ENCODE measurements at places on chromosomes 13 and 19.
A peak's percentile ranks its signal among the peaks of the same experiment; 100 is the strongest.

DNA sequence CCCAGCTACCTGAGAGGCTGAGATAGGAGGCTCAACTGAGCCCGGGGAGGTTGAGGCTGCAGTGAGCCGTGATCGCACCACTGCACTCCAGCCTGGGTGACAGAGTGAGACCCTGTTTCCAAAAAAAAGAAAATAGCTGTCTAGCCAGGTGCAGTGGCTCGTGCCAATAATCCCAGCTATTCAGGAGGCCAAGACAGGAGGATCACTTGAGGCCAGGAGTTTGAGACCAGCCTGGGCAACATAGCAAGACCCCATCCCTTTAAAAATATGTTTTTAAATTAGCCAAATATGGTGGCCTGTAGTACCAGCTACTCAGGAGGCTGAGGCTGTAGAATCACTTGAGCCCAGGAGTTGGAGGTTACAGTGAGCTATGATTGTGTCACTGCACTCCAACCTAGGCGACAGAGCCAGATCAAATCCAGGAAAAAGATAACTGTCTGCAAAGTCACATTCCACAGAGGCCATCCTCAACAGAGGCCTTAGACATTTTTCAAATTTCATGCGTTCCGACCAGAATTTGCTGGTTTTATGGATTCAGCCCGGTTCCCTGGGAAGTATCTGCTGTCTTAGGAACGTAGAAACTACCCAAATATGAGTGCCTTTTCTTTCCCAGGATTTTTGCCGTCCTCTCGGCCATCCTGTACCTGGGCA lies 58.7 kb upstream of the USE1 start:
- no peak for DNase-seq

DNA sequence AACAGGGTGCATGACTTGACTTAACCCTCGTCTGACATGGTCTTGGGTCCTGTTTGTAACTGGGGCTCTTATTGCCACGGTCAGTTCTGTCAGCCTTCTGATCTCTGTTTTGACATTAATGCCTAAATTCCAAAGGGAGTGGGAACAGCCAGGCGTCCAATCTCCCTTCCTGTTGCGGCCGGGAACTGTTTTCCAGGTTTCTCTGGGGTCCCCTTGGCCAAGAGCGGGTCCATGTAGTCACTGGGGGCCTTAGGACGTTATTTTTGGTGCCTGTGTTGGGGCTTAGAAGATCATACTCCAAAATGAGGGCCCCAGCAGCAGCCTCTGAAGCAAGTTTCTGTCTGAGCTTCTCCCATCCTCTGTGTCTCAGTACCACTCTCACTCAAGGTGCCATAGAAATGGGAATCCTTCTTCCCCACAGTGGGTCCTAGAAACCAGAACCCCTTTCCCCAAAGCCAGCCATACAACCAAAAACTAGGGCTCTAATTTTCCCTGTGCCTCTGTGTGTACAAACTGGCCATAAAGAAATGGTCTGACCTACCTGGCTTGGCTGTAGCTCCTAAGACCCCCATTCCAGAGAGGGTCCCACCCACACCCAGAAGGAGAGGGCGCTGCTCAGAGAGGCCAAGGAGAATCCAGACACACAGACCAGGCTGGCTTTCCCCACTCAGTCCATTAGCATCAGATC lies 50.4 kb downstream of the C13orf46 start:
- no peak for DNase-seq

- no peak for DNase-seq
Observed at GRCh38 chr13:88097541-88097940, 426.4 kb downstream of the SLITRK5 start.

GRCh38 chr13:50631041-50631440 lies 212.5 kb downstream of the DLEU7 start:
- no peak for DNase-seq

- DNase-seq, result no peak
Observed at GRCh38 chr19:8329996-8330395, 8.7 kb downstream of the RPS28 start.

DNA sequence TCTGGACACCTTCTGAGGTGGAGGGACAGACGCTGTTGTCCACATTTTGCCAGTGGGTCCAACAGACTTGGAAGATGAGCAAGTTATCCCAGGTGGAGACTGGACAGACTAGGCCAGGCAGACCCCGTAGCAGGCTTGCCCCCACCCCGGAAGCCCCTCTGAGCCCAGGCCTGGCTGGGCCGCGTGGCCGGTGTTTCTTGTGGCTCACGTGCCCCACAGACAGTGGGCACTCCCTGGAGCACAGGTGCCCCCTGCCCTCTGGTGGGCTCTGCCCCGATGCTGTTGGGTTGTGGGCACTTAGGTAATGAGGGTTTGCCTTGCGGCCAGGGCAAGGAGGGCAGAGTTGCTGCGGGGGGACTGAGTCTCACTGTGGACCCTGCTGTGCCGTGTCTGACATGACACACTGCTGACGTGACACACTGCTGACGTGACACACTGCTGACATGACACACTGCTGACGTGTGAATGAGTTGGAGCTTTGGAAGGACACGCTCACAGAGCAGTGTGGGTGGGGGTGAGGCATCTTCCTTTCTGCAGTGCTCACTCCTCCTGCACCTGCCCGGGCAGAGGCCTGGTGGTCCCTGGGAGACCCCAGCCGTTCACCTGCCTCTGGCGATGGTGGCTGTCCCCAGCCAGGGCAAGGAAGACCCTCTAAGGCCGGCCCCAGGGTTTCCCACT lies 25.1 kb downstream of the DOT1L start:
- DNase-seq, result peak; percentile 38

- no peak for DNase-seq
Observed at GRCh38 chr19:23799321-23799720, 40.6 kb upstream of the ZNF681 start.

GRCh38 chr13:112056284-112056727 lies 10.6 kb upstream of the SOX1 start:
- no peak for DNase-seq

- DNase-seq, result no peak
Observed at GRCh38 chr13:81760316-81760715, 1419.4 kb upstream of the SPRY2 start.

DNA sequence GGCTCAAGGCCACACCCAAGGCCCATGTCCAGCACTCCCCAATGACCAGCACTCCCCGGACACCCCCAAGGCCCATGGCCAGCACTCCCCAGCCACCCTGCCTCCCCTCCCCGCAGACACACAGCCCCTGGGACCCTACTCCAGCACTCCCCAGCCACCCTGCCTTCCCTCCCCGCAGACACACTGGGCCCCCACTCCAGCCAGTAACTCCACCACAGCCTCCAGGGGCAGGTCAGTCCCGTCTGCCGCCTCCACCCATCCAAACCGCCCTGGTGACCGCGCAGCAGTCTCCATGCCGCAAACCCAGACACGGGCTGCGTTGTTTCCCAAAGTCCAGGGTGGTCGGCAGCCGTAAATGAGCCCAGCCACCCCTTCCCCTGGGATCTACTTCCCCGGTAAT lies 70.7 kb downstream of the SPACA7 start:
- DNase-seq, result no peak

DNA sequence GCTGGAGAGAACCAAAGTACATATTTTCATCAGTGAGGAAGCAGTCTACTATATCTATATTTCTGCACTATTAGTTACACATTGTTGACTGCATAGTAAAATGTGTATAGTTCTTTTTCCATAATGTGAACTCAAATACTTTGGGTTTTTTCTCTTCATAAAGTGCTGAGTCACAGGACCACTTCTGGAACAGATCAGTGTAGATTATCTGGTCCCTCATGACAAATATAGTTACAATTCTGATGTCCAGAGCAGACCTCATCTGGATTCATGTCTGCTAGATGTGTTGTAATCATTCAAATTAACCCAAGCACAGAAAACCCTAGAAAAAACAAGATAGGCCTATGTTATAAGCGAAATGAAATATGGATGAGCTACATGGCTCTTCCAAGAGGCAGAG lies 171.4 kb downstream of the SUCLA2 start:
- DNase-seq, result peak; percentile 53

DNA sequence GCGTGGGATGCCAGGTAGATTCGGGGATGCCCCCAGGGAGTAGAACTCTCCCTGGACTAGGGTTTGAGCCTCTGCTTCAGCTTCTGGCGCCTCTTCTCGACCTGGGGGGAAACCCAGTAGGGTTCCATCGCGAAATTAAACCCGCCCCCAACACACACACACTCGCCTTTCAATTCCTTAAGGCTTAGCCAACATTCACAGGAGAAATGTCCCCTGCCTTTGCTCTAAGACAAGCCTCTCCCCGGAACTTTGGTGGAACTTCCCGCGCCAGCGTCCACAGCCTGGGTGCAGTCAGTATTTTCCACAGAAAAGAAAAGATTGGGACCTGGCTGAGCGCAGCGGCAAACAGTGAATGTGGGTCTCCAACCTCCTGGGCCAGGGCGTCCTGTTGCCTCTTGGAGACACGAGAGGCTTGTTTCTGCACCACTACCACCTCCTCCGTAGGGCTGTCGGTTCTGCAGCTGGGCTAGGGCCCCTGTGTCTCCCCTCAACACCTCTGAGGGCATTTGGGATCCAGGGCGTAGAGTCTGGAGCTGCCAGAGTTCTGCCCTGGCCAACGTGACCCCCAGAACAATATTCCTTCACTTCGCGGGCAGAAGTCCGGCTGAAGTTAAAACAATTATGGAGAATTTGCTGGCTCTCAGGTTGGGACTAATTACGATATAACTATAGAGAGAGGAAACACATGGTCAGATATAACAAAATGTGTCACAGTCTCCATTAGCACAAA lies 3.2 kb downstream of the PDX1 start:
- no peak for DNase-seq

DNA sequence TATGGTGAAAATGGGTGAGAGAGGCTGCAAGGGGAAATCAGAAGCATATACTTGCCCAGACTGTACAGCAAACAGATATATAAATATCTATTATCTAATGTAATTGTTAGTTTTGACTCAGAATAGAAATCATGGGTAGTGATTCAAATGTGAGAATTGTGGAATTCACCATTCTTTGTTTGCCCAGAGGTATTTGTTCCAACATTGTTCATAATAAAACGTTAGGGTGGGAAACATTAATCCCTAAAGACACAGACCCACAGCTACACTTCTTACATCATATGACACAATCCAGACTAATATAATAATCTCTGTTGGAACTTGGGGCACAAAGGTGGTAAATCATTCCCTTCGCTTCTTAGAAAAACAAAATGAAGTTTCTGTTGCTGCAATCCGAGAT lies 646.5 kb upstream of the SLITRK6 start:
- peak; percentile 83 for DNase-seq

DNA sequence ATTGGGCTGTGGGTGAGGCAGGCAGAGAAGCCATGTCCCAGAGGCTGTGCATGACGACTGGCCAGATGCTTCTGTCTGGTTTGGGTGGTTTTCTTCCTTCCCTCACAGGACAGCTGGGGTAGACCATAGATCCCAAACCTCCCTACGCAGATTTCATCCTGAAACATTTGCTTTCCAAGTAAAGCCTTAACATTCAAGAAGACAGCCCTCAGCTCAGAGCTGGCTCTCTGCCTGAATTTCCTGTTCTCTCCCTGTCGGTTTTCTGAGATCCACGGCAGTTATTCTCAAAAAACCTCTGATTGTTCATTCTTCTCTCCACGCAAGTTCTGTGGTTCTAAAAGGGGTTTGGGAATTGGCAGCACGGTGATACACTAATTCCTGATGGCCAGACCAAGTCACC lies 25.3 kb downstream of the UQCRFS1 start:
- DNase-seq, result no peak

DNA sequence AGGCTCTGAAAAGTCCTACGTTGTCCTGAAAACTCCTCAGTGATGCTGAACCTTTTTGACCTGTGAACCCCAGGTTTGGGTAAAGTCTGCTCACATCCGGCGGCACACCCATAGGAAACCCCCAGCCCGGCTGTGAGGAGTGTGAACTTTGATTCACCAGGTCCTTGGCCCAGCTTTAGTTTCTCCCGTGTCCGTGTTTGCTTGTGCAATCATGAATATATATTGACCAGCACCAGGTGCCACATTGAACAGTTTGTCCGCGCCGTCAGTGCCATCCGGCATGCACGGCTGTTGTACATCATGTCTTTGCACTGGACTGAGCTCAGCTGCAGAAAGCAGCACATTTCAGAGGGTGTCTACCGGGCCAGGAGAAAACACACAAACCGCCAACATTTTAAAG lies 45.3 kb downstream of the NFIC start:
- DNase-seq, result no peak

GRCh38 chr13:91238036-91238435 lies 109.5 kb upstream of the MIR17HG start:
- DNase-seq, result no peak

DNA sequence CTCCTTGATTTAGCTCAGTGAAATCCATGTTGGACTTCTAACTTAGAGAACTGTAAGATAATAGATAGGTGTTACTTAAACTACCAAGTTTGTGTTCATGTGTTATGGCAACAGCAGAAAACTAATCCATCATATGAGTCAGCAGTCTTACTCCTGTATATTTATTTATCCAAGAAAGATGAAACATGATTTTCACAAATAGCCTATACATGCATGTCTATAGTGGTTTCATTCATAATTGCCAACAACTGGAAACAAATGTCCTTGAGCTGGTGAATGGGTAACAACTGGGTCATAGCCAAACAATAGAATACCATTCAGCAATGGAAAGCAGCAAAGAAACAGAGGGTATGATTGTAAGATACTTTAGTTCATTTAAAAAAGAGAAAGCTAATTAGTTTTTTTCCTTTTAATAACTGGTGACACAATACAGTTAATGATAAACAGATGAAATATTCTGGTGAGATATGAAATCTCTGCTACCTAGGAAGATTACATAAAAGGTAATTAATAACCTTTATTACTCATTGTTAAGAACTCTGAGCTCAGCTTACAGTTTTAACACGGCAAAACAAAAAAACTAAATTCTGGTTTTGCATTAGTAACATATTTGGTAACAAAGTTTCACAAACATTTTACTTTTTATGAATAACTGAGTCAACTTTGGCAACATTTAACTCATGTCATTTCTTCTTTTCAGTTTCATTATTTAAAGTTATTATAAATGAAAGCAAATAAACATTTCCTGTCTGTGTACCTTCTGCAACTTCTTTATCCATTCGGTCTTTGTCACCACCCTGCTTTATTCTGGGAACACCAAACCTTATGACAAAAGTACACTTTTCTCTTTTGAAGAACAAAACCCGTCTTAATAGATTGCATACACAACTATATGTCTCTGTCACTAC lies 181.3 kb downstream of the LIG4 start:
- no peak for DNase-seq

DNA sequence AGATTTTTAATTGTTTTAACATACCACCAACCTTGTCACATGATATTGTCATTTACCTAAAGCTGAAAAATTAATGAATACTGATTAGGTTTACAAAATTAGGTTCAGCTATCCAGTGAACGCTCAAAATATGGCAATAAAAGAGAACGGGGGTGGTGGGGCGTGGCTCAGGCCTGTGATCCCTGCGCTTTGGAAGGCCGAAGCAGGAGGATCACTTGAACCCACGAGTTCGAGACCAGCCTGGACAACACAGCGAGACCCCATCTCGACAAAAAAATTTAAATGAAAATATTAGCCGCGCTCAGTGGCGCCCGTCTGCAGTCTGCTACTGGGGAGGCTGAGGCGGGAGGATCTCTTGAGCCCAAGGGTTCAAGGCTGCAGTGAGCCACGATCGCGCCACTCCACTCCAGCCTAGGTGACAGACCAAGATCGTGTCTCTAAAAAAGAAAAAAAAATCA lies 516 bp upstream of the FAM32A start:
- DNase-seq, result no peak

- peak; percentile 60 for DNase-seq
Observed at GRCh38 chr19:51552996-51553725, 17.9 kb upstream of the ZNF175 start.
